Occipital lobe (tissue), 3 donors: ENCODE measurements at places on chromosomes 5 and 9. TPM values are rescaled to one million over a fixed set of nuclear protein-coding genes. Genes with fewer than 3 reads are reported as not detected.

GRCh38 chr5:78275998-78276543, 18.4 kb downstream of the AP3B1 start:
- DNase-seq, result no peak

DNA sequence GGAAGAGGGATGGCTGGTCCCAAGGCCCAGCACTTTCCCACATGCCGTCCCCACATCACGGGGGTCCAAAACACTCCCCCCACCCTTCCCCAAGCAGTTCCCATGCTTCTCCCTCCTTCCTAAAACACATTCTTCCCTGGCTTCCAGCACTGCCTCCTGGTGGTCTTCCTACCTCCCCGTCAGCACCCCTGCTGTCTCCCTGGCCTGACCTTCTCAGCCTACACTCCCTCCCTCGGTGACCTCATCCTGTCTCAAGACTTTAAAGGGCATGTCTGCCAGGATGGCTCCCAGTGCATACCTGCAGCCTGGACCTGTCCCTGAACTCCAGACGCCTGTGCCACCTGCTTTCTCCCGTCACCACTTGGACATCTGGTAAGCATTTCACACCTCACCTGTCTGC, 4.3 kb upstream of the NCS1 start:
- DNase-seq, result no peak

DNA sequence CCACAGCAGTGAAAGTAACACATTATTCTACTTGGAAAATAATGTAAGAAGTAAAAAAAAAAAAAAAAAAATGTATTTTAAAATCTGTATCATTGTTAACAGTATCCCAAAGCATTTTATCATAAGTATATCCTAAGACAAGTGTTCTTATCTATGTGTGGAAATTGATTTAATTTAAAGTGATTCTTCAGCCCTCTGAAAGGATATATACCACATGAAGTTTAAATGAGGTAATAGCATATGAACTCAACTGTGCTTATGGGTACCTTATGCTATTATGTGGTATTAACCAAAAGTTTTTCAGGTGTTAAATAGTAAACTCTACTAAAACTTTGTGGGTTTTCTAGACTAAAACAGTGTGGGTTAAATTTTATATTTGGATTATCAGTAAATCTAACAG, 2.8 kb upstream of the SECISBP2 start:
- no peak for DNase-seq

GRCh38 chr5:19531374-19531952, 456.5 kb downstream of the CDH18 start:
- DNase-seq, result no peak

DNA sequence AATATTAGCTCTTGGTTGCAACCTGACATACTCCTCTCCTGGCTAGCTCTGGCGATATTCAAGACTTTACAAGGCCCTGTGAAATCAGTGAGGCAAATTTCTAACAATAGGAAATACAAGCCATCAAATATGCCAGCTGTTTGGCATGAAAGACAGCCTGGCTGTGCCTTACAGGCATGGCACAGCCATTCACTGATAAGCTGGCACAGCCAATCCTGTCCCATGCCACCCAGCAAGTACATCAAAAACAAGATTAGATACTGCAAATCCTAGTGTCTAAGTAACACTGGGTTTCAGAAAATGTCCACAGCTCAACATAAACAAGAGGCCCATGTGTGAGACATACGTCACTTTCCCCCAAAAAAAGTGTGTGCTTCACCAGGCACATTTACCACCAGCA, 1045.8 kb upstream of the DMAC1 start:
- DNase-seq, result peak; percentile 47

- DNase-seq, result no peak
Observed at GRCh38 chr9:137504432-137504777, 45.3 kb upstream of the NSMF start.

Gene WDR38
- not detected for total RNA-seq

Gene RLN1
- 0.62 TPM for total RNA-seq

Gene PCDHB14
- 13.4 TPM for total RNA-seq
